ENCODE measurements at places on chromosomes 11 and 22.

- no peak for DNase-seq
These were observed 48.1 kb upstream of the DAGLA start for GRCh38 chr11:61632096-61632495.

GRCh38 chr11:33687733-33688479, 12.7 kb downstream of the C11orf91 start:
- no peak for DNase-seq

DNA sequence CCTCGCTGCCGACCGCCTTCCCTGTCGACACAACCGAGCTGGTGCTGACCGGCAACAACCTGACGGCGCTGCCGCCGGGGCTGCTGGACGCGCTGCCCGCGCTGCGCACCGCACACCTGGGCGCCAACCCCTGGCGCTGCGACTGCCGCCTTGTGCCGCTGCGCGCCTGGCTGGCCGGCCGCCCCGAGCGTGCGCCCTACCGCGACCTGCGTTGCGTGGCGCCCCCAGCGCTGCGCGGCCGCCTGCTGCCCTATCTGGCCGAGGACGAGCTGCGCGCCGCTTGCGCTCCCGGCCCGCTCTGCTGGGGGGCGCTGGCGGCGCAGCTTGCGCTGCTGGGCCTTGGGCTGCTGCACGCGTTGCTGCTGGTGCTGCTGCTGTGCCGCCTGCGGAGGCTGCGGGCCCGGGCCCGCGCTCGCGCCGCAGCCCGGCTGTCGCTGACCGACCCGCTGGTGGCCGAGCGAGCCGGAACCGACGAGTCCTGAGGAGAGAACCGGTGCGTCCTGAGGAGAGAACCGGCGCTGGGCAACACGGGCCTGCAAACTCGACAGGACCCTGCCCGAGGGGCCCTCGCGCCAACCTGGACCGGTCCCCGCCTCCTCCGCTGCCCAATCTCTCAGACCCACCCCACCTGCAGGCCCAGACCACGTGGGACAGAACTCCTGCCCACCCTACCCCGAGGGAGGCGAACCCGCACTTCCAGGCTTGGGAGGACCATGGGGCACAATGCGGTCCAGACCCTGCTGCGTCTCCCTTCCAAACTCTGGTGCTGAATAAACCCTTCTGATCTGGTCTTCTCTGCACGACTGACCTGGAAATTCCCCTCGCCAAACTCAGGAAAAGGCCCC, 866 bp downstream of the GP1BB start:
- DNase-seq, result no peak

GRCh38 chr22:39907605-39908097, 6.8 kb downstream of the GRAP2 start:
- DNase-seq, result no peak

- DNase-seq, result no peak
These were observed 38.1 kb upstream of the CARD18 start for GRCh38 chr11:105177658-105178057.

GRCh38 chr22:41341990-41342389, 39.8 kb upstream of the TEF start:
- no peak for DNase-seq

- DNase-seq, result no peak
These were observed 44.0 kb downstream of the GRAMD1B start for GRCh38 chr11:123473941-123474677.

GRCh38 chr11:110478410-110478809, 48.7 kb downstream of the FDX1 start:
- DNase-seq, result peak; percentile 2

DNA sequence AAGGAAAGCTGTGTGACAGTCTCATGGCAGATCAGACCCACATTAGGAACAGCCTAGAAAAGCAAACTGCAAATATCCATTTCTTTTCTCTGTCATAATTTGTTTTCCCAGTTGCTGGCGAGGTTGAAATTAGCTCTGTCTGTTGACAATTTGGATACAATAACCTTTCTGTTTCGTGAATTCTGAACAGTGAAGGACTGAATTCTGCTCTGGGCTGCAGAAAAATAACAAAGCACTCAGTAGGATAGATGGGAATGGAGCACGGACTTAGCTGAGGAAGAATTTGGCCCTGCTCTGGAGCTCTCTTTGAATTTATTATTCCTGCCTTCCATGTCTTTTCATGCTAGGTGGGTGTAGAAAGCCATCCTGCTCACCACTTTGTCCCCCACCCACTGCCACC, 140.3 kb downstream of the RRAS2 start:
- no peak for DNase-seq

DNA sequence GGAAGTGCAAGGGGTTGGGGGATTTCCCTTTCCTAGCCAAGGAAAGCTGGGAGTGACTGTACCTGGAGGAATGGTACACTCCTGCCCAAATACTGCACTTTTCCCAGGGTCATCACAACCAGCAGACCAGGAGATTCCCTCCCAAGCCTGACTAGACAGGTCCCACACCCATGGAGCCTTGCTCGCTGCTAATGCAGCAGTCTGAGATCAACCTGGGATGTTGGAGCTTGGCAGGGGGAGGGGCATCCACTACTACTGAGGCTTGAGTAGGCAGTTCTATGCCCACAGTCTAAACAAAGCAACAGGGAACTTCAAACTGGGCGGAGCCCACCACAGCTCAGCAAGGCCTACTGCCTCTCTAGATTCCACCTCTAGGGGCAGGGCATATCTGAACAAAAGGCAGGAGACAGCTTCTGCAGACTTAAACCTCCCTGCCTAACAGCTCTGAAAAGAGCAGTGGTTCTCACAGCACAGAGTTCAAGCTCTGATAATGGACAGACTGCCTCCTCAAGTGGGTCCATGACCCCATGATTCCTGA, 58.5 kb downstream of the SLC22A9 start:
- DNase-seq, result no peak

GRCh38 chr11:69943506-69943905, 124.3 kb upstream of the FGF3 start:
- DNase-seq, result no peak

DNA sequence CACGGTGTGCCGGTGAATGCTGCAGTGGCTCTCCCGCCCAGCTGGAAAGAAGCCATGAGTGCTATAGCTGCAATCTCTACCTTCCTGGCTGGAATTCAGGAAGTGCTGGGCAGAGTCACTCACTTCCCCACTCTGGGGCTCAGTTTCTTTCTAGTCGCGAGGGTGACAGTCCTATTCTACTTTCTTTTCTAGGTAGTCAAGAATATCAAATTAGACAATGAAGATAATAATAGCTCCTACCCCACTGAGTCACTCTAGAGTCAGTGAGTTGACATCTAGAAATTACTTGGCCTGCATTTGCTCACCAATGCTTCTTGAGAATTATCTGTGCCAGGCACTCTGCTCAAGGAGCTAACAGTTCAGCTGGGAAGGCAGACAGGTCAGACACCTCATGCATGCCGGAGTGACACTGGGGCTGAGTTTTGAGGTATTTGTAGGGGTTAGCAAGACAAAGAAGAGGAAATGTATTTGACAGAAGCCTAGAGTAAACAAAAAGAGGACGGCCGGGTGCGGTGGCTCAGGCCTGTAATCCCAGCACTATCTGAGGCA, 3.2 kb downstream of the CENPM start:
- DNase-seq, result no peak

Measured in stimulated activated CD4-positive, alpha-beta T cell treated with anti-CD3 and anti-CD28 coated beads, Interleukin-2, amount 100 ng/mL, for 24 hours (primary cell).